ENCODE measurements at places on chromosomes 6 and 20.

DNA sequence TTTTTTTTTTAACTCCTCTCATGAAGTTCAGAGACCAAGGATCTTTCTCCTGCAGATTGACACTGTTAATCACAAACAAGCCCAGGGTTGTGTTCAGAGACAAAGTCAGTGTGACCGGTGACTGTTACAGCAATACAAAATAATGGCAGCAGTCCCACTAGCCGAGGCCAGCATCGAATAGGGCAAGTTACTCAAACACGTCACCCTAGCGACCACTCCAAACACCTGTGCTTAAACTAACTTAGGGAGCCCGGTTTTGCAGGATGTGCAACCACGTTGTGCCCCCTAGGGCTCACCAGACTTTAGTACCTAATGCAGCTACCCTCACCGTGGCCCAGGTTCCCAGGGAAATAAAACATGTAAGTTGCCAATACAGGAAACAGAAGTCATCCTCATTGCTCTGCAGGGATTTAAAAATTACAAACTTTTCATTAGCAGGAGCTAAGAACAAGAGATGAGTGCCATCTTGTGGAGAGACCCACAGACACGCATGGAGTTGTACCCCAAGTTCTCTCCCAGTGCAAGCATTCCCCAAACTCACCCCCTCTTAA lies 38.1 kb downstream of the FAM50B start:
- no peak for DNase-seq

GRCh38 chr20:11454966-11455799 lies 462.5 kb upstream of the BTBD3 start:
- DNase-seq: no peak

DNA sequence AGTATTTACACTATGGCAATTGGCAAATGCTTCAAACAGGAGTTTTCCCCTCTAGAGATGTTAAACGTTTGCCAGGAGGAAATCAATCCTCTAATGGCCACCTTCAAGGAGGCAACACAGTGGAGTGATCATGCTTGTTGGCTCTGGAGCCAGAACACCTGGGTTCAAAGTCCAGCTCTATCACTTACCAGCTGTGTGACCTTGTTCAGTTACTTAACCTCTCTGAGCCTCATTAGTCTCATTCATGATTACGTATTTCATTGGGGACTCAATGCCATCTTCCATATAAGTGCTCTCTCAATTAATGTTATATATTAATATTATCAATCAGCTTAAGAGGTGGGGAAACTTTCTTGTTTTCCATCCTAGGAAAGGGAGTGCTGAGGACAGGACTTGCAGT lies 26.1 kb downstream of the SLC52A3 start:
- DNase-seq: no peak

- DNase-seq: no peak
Observed at GRCh38 chr6:145491126-145491525, 244.2 kb downstream of the EPM2A start.

- DNase-seq: no peak
Observed at GRCh38 chr20:58521763-58522162, 6.6 kb upstream of the APCDD1L start.

- no peak for DNase-seq
Observed at GRCh38 chr20:31454361-31454760, 13.9 kb downstream of the DEFB123 start.

Data from activated CD4-positive, alpha-beta T cell treated with anti-CD3 and anti-CD28 coated beads for 4 hours (primary cell).